ENCODE measurements at places on chromosomes 12 and 14.

DNA sequence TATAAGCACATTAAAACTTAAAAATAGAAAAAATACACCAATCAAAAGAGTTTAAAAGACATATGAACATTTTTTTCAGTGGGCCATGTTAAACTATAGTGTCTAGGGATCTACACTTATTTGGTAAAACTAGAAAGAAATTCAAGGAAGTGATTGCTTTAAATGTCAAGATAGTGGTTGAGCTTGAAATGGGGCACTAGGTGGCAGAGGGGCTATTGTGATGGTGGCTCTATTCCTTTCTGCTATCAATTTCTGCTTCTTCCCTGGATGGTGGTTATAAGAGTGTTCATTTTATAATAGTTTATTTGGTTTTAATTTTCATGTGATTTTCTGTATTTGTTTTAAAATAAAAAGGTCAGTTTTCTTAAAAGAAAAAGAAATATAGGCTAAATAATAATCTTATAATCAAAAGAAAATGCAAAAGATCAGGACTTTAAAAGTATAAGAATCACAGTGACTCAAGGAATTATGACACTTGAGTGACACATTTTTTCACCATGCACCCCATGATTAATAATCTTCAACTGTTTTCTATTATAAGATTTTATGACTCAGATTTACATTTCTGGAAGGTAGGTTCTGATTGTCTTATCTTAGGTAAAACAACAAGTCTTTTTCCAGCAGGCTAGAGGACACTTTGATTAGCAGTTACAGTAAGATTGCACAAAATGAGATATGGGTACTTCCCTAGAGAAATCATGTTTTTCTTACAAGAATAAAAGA, 137.5 kb downstream of the FSCB start:
- DNase-seq: no peak

DNA sequence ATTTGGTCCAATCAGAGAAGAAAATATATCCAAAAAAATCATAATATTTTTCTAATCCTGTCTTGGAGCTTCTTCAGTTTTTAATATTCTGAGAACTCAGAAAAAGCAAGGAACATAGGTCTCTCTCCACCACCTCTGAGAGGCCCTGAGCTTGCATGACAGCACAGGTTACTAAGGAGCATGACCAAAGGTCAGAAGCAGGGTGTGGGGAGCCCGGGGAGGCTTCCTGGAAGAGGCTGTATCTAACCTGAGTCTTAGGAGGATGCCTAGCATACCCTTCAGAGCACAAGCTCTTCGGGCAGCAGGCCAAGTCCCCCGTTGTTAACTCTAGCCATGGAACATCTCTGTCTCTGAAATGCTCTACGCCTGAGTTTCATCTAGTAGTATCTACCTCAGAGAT, 15.7 kb upstream of the STON2 start:
- DNase-seq: no peak

GRCh38 chr14:85798856-85799255, 268.9 kb downstream of the FLRT2 start:
- no peak for DNase-seq

DNA sequence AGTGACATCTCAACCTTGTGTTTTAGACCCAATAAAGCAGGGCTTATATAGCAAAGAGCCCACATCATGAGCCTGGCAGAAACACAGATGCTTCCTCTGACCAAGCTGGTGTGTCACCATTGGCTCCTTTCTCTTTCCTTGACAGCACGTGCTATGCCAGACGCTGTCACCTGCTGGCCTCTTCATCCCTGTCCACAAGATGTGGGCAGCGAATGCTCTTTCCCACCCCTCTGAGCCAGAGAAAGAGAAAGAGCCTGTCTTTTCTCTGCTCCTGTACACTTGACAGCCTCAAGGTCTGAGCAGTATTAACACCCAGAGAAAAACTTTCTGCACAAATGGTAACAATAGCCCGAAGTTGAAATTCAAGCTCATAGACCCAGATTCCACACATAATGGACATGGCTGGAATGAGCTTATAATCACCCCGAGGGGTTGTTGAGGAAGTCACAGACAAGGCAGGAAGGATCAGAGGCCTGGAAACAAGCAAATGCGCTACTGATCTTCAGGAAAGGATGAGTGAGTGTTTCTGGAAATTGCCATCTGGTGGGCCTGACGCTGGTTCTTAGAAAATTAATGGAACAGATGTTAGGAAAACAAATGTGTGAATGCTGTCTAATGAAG, 8.9 kb downstream of the TGFB3 start:
- no peak for DNase-seq

DNA sequence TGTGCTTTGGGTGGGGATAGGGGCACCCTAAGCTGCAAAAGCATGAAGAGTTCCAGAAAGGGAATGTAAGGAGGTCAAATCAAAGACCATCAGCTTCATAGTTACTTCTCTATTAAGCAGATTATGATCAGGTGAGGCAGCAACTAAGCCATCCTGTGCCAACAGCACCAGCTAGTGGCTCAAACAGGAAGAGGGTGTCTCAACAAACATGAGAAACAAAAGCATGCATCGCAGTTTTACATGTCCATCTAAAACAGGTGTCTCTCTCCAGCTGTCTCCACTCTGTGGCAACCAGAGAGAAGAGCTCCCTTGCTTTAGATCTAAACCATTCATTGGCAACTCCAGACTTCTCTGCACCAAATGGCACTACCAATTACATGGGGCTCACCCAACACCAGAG, 52.9 kb downstream of the ACTN1 start:
- no peak for DNase-seq

DNA sequence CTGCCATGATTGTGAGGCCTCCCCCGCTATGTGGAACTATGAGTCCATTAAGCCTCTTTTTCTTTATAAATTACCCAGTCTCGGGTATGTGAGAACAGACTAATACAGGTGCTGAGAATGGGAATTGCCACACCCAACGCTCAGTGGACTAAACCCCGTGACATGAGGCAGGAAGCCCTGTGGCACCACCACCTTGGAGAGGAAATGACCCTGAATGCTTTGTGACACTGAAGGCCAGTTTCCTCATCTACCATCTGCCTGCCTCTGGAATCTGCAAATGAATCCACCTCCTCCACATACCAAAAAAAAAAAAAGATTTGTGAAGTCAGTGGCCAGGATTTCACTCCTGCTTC, 41.6 kb downstream of the NT5DC3 start:
- DNase-seq: no peak

DNA sequence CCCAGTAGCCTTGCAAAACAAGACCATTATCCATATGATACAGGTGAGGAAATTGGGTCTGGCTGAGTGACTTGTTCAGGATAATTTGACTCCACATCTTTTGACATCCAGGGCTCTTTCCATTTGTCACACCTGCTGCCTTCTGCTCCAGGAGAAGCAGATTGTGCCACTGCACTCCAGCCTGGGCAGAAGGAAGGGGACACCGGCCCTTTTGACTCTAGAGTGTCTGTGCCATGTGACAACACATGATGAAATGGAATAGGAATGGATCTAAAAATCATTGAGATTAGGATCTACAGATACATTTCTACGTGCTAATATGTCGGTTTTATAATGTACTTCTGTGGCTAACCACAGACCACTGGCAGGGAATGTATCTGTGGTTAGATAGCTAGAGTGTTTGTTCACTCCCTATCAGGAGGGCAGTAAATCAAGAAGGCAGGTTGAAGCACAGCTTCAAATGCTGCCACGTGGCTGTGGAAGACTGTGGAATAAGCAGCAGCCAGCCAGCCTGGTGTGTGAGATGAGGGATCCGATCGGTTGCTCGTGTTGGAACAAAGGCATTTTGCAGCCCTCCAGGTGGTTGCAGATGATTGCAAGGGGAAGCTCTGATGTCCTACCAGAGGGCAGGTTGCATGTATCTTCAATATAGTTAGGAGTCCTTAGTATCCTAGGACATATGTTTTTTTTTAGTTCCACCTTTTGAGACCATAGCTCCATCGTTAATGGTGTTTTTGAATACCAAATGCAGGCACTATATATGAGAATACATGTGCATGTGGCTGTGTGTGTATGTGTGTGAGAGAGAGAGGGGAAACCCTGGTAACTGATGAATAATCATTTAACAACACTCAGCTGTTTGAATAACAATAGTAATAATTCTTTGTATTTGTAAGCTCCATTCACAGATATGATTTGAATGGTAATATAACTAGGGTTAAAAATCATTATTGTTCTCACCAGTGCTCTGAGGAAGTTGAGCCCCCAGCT, 28.6 kb downstream of the EML1 start:
- DNase-seq: no peak

GRCh38 chr14:77375973-77376770, 722 bp downstream of the TMED8 start:
- peak; percentile 5 for DNase-seq

DNA sequence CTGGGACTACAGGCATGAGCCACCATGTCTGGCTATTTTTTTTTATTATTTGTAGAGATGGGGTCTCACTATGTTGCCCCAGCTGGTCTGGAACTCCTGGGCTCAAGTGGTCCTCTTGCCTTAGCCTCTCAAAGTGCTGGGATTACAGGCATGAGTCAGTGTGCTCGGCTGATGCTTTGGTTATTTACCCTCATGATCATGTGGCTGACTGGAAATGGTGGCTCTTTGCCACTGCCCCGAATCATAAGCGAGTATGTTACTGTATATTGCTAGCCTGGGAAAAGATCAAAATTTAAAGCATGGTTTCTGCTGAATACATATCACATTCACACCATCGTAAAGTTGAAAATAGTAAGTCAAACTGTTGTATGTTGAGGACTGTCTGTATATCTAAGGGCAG, 101.1 kb downstream of the RGS6 start:
- no peak for DNase-seq

All from activated CD8-positive, alpha-beta memory T cell treated with anti-CD3 and anti-CD28 coated beads for 1 hour (primary cell).